Osteocyte (in vitro differentiated cells): ENCODE measurements at places on chromosomes 5 and 9. TPM values are rescaled to one million over a fixed set of nuclear protein-coding genes. Genes with fewer than 3 reads are reported as not detected.

SLC36A3 gene
- not detected in 2 replicates for total RNA-seq

SLC25A48 gene
- total RNA-seq = not detected in 2 replicates

DNA sequence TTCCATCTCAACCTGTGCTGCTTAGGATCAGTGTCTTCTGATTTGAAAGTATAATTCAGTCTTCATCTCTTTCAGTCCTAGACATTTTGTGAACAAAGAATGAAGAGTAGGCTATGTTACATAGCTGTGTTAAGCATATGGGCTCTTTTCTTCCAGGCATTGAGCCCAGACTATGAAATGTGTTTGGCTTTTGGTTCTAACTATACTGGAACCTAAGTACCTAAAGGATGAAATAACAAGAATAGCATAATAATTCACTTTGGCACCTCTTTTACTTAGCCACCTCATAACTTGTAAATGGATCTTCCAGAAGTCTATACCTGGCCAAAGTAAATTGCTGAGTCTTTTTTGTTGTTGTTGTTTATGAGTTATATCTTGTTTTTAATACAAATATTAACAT is 71.4 kb downstream of the SLF1 start:
- DNase-seq = no peak

BTNL3 gene
- not detected in 2 replicates for total RNA-seq

- no peak for DNase-seq
Measured at GRCh38 chr5:139103762-139104161, 94.4 kb downstream of the SIL1 start.
